ENCODE measurements at places on chromosomes 5 and 9.
A peak's percentile ranks its signal among the peaks of the same experiment; 100 is the strongest.

DNA sequence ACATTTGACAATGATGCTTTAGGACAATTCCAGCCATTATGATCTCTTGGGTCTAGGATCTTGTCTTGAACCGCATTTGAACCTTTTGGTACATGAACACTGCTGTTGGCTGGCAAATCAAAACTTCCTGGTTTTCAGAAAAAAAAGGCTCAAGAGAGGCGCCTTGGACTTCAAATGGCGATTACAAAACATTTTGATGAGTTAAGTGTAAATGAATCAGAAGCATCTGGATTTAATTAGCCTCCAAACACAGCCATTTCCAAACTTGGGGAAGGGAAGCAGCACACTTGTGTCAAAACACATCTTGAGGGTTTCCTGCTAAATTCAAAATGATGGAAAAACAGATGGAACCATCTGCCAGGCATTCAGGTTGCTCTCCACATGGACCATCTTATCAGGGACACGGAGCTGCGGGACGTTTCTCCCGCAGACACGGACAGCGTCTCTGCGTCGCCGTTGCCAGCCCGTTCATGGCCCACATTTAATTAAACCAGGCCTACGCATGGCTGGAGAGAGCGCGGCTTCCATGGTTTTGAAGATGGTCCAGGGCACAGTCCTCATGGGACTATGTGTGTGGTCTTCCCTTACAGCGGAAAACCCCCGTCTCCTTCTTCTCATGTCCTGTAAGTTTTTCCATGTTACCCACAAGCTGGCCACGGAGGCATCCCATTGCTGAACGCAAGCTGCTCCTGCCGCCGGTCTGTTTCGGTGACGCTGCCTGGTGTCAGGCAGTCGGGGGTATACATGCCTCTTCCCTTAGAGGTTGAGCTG is 55.8 kb upstream of the PTCH1 start:
- no peak for DNase-seq

GRCh38 chr5:56808211-56808610 is 7.1 kb upstream of the MAP3K1 start:
- DNase-seq: no peak

- no peak for DNase-seq
These were observed 8.3 kb upstream of the SLC25A48 start for GRCh38 chr5:135826221-135826525.

DNA sequence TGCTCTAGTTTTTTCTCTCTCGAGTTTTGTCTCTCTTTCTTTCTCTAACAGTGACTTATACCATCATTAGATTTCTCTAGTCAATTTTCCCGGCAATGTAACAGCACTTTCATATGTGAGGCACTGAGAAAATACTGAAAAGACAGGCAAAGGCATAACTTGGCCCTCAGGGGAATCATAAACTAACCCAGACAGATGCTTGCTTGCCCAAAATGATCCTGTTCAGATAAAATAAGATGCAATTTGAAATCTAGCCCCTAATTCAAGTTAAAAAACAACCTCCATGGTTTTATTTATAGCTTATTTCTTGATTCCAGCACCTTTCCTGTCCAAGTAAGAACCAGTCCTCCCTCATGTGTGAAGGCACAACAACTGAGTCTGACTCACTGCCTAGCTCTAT is 294.6 kb downstream of the GAS1 start:
- no peak for DNase-seq

GRCh38 chr5:142994218-142994617 is 224.0 kb downstream of the ARHGAP26 start:
- DNase-seq: no peak

- DNase-seq: peak; percentile 83
These were observed 2.9 kb downstream of the OR2S2 start for GRCh38 chr9:35954942-35955546.

GRCh38 chr5:9104571-9105339 is 441.1 kb downstream of the SEMA5A start:
- DNase-seq: no peak

DNA sequence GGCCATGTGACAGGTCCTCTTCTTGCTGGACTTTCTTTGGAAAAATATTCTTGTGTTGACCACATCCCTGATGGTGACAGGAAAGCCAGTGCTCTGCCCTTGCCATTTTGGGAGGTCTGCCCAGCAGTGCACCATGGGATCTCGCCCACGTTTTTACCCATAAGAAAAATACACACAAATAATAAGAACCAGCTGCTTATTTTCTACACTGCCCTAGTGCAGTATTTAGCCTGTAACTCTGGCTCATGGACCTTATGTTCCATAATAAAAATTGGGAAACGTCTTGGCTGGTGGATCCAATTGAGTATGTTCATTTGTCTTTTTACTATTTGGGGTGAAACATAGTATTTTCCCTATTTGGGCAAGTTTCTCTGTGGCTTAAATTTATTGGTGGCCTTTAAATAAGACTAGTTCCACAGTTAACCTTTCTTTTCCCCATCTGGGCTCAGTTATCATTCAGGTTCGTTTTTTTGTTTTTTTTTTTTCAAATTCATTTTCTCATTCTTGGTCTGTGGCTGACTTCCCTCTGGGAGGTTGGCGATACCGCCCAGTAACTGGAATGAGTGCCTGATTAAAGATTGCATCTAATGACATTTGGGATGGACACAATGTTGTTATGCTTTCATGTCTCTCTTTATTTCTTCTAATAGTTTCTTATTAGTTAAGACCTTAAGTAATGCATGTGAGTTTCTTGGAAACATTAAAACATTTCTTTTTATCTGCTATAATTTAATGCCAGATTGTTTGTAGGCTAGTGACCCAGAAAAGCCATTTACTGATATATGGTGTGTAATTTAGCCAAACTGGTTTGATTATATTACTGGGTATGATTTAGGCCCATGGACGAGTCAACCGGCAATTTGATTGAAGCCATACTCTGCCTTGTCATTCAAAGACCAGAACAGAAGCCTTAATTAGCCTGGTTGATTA is 163.7 kb downstream of the FGF10 start:
- no peak for DNase-seq

- DNase-seq: no peak
These were observed 51.0 kb upstream of the EGFLAM start for GRCh38 chr5:38207343-38207742.

DNA sequence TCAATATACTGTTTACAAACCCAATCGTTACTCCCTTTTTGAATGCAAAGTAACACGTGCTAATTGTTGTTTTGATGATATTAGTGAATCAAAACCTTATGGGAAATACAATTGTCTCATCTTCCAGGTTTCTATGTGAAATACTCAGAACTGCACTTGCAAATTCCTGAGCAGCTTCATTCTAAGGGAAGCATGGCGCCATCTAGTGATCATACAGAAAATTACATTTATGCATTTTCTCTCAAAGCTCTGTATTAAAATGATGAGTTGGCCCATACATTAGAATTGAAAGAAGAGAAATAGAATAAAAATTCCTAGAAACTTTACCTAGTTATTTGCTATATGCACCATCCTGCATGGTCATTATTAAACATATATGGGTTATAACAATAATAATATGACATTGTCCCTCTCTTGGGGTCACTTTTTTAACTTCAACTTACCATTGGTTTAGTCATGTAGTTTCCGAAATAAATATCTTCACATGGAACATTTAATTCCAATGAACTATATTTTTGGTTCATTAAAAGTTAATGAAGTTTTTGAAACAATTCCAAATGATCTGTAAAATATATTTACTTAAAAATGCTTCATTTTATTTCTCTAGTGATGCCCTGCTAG is 220.0 kb downstream of the PDE4D start:
- DNase-seq: peak; percentile 76
